CD4-positive, alpha-beta memory T cell (primary cell): ENCODE measurements at places on chromosomes 12 and 14. TPM values are rescaled to one million over a fixed set of nuclear protein-coding genes. Genes with fewer than 3 reads are reported as not detected.

The GNB3 gene
- not detected for polyA plus RNA-seq

The MAPK1IP1L gene
- polyA plus RNA-seq, result 82.1 TPM

The GLT8D2 gene
- 0.15 TPM for polyA plus RNA-seq

The ZDHHC22 gene
- not detected for polyA plus RNA-seq

The SUOX gene
- polyA plus RNA-seq, result not detected

The ALX1 gene
- polyA plus RNA-seq, result not detected

The ACOT6 gene
- not detected for polyA plus RNA-seq

The BMAL2 gene
- not detected for polyA plus RNA-seq

The PMCH gene
- polyA plus RNA-seq, result not detected

The OR4E2 gene
- polyA plus RNA-seq, result not detected

The GPRC5D gene
- 0.71 TPM for polyA plus RNA-seq

The TGFB3 gene
- not detected for polyA plus RNA-seq

The CCDC175 gene
- not detected for polyA plus RNA-seq

The NGB gene
- not detected for polyA plus RNA-seq

The CAPZA3 gene
- not detected for polyA plus RNA-seq

The KRT82 gene
- not detected for polyA plus RNA-seq

The SCARB1 gene
- polyA plus RNA-seq, result 1.5 TPM

The ANKRD52 gene
- 25.1 TPM for polyA plus RNA-seq

The BATF gene
- 46.6 TPM for polyA plus RNA-seq

The SYNDIG1L gene
- not detected for polyA plus RNA-seq

The TMEM179 gene
- polyA plus RNA-seq, result not detected

The LGR5 gene
- polyA plus RNA-seq, result not detected

The PRICKLE1 gene
- not detected for polyA plus RNA-seq

The NID2 gene
- polyA plus RNA-seq, result 0.37 TPM

The OLR1 gene
- not detected for polyA plus RNA-seq

The LRRIQ1 gene
- not detected for polyA plus RNA-seq

The CMKLR1 gene
- 0.08 TPM for polyA plus RNA-seq

The CCNK gene
- polyA plus RNA-seq, result 20.2 TPM

The EXOC3L4 gene
- not detected for polyA plus RNA-seq

The ACVR1B gene
- 2.5 TPM for polyA plus RNA-seq

The KERA gene
- not detected for polyA plus RNA-seq

The DDX51 gene
- 4.0 TPM for polyA plus RNA-seq

The KRT6A gene
- polyA plus RNA-seq, result not detected
